ENCODE measurements at places on chromosomes 6 and 20. TPM values are rescaled to one million over a fixed set of nuclear protein-coding genes. Genes with fewer than 3 reads are reported as not detected.

The HAO1 gene
- total RNA-seq = 0.12 TPM

The CLVS2 gene
- not detected for total RNA-seq

The DNAJC5 gene
- 38.3 TPM for total RNA-seq

The LY6G6C gene
- total RNA-seq = 0.54 TPM

DNA sequence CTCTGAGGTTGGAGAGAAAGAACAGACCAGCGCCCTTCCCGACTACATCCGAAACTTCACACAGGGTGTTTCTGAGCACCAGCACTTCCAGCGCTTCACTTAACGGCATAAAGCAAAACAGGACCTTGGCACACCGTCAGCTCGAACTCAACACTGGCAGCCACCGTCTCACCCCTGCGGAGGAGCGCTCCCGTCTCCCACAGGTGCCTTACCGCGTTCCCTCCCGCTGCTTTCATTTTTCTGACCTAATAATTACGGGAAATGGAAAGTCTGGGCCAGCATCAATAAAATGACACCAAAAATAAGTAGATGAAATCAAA lies 37.7 kb upstream of the SYNJ2 start:
- no peak for DNase-seq

GRCh38 chr6:24797596-24798216 lies 1.0 kb downstream of the ARMH2 start:
- no peak for DNase-seq

- no peak for DNase-seq
Measured at GRCh38 chr6:223763-224162, 68.5 kb upstream of the DUSP22 start.

DNA sequence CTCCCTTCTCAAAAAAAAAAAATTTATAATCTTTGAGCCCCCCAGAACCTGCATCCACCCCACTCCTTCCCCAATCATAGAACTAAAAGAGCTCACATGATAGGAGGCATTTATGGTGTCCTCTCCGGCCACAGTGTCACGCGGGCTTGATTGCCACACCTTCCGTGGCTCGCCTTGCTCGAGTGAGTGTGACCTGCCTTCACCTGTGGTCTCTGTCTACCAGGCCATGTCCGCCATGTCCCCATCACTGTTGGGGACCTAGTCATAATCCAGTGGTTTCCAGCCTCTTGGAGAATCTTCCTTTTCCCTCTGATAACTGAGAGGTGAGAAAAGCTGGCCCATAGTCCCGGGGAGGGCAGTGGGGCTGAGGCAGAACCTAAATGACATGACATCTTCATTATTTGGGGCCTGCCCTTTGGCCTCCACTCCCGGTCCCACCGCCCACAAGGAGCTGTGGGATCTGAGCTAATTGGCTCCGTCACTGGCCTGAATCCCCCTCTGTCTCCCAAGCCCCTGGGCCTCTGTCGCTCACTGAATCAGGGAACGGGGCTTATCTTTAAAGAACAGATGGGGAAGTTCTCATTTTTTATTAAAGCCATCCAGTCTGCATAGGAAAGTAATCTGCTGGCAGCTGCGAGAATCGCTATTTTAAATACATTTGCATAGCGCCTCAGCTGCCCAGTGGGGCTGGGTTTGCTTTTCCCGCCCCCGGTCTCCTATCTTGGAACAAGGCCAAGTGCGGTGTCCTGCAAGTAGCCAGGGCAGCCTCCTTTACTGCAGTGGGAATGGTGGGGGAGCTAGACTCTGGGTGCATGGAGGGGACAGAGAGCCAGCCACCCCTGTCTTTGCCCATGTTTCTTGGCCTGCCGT lies 197.6 kb upstream of the PMEPA1 start:
- no peak for DNase-seq

DNA sequence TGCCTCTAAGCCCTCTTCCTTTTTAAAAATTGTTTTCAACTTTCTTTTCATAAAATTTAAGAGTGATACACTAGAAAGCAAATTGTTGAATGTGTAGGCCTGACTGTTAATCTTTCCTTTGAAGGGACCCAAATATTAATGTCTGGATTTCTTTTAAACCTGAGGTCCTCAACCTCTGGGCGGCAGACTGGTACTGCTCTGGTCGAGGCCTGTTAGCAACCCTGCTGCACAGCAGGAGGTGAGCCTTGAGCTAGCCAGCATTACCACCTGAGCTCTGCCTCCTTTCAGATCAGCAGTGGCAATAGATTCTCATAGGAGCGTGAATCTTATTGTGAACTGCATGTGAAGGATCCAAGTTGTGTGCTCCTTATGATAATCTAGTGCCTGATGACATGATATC lies 191.2 kb downstream of the MANEA start:
- DNase-seq = no peak

DNA sequence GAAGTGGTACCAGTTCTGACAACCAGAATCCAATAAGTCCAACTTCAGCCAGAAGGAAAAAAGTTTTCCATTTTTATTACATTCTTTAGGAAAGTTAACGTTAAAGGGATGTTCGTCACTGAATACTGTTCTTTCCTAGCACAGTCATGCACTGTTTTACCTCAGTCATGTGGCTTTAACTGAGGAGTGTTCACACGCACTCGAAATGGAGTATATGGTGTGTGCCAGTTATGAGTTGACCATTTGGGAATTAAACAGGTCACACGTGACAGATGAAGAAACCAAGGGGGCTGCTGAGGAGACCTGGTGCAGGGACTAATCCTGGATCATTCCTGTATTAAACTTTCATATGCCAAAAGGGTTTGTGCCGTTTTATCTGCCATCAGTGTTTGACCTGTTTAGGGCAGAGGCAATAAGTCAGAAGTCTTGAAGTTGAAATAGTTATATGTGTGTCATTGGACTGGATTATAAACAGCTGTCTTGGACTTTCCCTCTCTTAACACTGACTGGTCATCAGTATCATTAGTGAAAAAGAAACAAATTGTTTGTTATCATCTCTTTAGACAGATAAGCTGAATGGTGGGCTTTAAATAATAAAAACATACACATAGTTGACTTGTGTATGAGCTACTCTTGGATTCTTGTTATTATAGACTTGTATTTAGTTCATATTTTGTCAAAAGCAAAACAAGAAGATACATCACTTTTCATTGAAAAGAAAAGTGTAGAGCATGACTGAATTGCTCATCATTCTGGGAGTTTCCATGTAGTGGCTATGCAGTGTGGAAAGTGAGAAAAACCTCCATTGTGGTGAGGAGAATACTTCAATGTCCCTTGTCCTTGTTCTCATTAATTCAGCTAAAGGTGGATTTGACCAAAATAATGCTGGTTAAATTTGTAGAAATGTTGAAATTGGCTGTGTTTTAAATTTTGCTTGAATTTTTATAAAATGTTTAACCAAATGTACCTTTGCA lies 123.5 kb upstream of the SAMD5 start:
- DNase-seq = no peak

DNA sequence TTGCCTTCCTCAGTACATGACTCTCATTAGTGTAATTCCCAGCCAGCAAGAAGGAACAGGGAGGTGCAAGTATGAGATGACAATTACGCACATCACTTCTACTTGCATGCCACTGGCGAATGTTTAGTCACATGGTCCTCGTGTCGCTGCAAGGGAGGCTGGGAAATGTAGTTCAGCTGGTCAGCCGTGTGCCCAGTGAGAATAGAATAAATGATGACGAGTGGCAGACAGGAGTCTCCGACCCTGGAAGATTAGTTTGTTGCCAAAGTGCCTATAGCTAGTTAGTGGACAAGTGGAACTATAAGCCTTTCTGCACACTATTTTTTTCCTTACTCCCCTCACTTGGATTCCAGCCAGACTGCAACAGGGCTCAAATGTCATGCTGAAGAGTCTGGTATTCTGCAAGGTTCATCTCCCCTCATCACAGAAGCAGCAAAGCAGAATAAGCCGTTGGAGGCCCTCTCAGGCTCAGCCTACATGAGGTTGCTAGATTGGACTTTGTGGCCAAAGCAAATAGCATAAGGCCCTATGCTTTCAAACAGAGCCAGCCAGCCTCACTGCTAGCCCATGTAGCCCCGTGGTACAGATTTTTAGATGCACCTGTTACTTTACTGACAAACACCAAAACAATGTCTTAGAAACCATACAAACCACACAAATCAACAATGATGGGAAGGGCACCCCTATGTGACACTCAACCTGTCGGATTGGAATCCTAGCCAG lies 9.7 kb downstream of the LINC00237 start:
- peak; percentile 68 for DNase-seq

GRCh38 chr6:36838896-36839748 lies at the start of gene CPNE5:
TSS of gene CPNE5 (minus strand) at chr6:36839444. CDS start at chr6:36839377, 67 bp downstream.
- no peak for DNase-seq

DNA sequence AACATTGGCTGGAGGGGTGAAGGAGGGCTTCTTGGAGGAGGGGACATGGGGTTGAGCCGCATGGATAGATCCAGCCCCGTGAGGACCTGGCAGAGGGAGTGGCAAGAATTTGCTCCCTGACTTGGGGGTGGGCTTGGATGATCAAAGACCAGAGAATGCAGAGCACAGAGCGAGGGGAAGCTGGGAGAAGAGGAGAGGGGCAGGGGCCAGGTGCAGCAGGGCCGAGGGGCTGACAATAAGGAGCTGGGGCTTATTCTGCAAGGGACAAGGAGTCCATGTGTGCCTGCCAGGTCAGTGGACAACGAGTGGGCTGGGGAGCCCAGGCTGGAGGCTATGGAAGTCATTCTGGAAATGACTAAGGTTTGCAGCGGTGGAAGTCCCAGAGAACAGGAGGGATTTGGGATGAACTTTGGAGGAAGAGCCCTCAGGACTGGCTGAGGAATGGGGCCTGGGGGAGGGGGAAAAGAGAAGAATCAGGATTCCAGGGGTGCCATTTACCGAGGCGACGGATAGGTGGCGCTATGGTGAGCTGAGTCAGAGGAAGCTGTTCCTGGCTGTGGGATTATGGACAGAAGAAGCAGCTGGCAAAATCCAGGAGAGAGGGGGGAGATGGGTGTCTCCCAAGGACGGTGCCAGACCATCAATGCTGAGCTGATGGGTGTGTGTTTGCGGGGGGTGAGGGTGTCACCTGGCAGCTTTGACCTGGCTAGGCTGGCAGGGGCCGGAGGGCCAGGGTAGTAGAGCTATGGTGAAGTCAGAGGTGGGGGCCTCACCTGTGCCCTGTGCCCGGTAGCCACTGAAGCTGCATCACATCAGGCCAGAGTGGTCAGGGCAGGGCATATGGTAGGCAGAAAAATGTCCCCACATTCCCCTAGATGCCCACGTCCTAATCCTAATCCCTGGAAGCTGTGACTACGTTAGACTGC lies 7.8 kb downstream of the KCNG1 start:
- no peak for DNase-seq

GRCh38 chr6:12717356-12717755 lies 789 bp downstream of the PHACTR1 start:
- no peak for DNase-seq

- DNase-seq = no peak
Measured at GRCh38 chr20:1317545-1318255, 11.2 kb downstream of the SDCBP2 start.

GRCh38 chr6:26475823-26476729 lies 18.3 kb downstream of the BTN2A1 start:
- DNase-seq = no peak

DNA sequence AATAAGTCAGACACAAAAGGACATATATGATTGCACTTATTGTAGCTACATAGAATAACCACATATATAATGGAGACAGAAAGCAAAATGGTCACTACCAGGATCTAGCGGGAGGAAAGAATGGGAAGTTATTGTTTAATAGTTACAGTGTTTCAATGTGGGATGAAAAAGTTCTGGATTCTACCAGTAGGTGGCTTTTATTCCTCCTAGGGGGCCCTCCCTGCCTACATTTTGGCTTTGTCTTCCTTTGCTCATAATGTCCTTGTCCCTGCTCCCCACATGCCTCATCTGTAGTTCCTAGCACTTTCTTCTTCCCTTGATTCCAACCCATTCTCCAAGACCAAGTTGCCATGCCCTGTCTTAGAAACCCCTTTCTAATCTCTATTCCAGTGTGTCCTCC lies 16.3 kb downstream of the ZNF133 start:
- DNase-seq = no peak

- no peak for DNase-seq
Measured at GRCh38 chr6:158324136-158324535, 11.9 kb downstream of the TULP4 start.

- DNase-seq = no peak
Measured at GRCh38 chr20:30419466-30419865, 838.0 kb upstream of the DEFB115 start.

DNA sequence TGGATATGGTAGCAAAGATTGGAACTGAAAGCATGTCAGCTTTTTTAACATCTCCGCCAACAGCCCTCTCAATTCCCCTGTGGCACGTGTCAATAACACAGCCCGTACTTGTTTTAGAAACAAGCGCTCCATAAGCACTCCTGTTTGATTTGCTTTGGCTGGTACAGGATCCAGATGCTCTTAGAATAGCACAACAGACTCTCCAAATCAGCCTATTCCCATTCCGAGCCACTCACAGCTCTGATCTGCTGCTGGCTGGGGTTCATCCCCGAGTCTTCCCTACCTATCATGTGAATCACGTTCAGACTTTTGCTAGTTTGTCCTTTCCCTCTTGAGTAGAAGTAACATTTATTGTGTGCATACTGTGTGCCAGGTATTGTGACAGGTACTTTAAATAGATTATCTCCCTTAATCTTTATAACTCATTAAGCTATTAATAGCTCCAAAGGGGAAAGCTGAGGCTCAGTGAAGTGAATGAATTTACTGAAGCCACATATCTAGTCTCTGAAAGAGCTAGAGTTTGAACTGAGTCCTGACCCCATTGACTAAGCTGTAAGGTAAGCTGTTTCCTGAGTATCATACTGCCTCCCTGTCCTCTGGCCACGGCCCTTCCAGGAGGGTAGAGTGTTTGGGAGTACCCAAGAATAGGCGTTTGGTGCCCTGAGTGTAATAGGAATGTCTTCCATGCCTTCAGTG lies 46.7 kb downstream of the RALY start:
- no peak for DNase-seq
